ENCODE measurements at places on chromosomes 6 and 20.

- DNase-seq = no peak
Measured at GRCh38 chr20:32585011-32585585, at the start of gene NOL4L. Gene NOL4L, minus strand, starts transcription at chr20:32585333. Its CDS starts 443 bp downstream, at chr20:32584890.

- no peak for DNase-seq
Measured at GRCh38 chr6:24929242-24929641, 6.5 kb downstream of the RIPOR2 start.

- no peak for DNase-seq
Measured at GRCh38 chr6:130933712-130934200, 106.5 kb downstream of the SMLR1 start.

GRCh38 chr20:61558726-61559125 lies 306.7 kb downstream of the CDH4 start:
- DNase-seq = no peak

DNA sequence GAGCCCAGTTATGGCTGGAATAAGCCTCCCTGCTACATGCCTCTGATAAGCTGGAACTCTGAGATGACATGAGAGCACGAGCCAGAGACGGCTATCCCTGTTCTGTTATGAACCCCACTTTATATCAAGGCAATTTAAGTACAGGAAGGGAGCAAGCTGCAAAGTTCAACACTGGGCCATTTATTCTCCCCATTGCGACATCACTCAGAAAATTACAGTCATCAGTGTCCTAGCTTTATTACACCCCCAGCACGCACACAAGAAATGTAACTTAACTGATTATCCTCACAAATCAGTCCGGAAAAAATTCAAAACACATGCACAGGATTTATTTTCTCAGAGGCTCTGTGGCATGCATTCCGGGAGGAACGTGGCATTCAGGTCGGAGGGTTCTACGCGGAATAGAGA lies 125.3 kb upstream of the SLC2A12 start:
- no peak for DNase-seq

DNA sequence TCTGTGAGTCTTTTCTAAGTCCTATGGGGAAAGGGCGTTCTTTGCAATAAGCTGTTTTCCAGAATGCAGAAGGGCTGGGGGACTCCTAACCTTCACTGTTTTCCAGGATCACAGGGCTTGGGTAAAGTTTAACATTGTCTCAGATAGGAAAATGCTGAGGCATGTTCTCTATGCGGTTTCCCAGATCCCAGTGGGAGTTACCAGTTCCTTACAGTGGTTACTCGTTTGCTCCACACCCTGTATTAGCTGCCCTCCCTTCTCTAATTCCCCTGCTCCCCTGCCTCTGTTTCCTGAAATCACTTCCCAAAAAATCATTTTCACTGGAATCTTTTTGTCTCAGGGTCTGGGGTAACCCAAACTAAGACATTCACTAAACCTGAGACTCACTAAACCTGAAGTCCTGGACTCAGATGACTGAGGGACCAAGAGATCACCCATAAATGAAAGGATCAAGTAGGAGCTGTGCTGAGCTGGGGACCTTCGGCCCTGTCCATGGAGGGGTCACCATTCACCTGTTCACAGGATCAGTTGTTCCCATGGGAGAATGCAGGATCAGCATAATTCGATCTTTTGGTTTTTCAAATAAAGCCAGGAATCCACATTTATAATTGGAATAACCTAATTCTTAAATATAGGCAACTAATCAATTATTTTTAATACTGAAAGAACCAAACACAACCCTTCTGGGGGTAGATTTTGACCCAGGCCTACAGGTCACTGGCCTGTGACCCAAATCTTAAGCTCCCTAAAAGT lies 76.2 kb downstream of the ISM1 start:
- no peak for DNase-seq

DNA sequence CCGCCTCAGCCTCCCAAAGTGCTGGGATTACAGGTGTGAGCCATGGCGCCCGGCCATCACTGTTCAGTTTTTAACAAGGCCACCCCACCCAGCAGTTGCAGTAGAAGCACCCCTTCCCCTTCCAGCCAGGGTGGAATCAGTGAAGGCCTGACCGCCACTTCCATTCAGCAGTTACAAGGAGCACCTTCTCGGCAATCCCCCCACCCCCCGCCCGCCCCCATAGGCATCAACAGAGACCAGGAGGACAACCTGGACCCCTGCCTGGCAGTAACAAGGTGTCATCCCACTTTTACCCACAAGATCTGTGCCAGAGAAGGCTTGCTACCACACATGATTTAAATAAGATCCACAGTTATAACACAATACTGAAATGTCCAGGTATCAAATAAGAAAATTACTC lies 23.1 kb downstream of the NCR2 start:
- DNase-seq = peak; percentile 34

DNA sequence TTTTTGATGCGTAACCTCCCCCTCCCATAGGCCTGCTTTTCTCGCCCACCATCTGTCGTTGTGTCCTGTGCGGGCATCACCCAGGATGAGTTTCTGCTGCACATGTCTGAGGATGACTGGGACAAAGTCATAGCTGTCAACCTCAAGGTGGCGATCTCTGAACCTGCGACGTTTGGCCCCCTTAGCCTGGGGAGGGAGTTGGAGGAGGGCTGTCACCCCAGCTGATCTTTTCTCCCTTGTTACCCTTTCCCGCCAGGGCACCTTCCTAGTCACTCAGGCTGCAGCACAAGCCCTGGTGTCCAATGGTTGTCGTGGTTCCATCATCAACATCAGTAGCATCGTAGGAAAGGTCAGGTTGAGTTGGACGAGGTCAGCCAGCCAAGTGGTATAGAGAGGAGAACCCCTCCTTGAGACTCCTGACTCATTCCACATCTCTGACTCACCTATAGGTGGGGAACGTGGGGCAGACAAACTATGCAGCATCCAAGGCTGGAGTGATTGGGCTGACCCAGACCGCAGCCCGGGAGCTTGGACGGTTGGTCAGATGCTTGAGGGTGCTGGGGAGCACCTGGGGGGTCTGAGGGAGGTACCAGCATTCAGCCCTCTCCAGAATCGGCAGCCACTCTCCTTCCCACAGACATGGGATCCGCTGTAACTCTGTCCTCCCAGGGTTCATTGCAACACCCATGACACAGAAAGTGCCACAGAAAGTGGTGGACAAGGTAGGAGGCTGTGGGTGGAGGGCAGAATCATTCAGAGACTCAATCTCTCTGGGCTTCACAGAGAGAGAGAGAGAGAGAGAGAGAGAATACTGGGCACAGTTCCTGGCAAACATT lies 954 bp downstream of the HSD17B8 start:
- DNase-seq = peak; percentile 58

- DNase-seq = no peak
Measured at GRCh38 chr6:130655586-130655985, 171.6 kb upstream of the SMLR1 start.

- peak; percentile 79 for DNase-seq
Measured at GRCh38 chr20:19449051-19449450, 236.6 kb downstream of the SLC24A3 start.

GRCh38 chr6:13553646-13554045 lies 20.8 kb upstream of the SIRT5 start:
- DNase-seq = no peak

DNA sequence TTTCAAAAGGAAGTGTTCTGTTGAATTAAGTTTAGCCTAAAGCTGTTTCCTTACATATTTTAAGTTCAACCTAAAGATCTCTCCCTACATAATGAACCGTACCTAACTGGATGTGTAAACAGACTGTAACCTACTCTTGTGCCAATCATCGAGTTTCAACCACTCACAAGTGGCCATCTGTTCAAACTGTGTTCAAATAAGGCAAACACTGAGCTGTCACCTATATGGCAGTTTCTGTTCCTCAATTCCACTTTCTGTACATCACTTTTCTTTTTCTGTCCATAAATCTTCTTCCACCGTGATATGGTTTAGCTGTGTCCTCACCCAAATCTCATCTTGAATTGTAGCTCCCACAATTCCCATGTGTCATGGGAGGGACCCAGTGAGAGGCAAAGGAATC lies 428.6 kb downstream of the HACE1 start:
- DNase-seq = no peak

GRCh38 chr20:48366230-48366629 lies 461.6 kb downstream of the PREX1 start:
- DNase-seq = no peak

DNA sequence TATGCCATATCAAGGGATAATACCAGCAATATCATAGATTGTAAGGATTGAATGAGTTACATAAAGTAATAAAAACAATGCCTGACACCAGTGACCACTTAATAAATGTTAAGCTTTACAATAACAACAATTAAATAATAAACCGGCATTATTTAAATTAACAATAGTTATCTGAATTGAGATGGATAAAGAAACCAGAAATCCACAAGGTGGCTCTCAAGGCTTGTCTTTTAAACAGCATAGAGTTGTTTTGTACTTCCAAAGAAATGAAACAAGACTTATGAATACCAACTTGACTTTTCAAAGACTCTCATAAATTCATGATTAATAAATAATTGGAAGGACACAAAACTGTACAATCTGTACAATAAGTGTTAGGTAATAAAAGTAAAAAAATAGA lies 203.1 kb downstream of the ASCC3 start:
- no peak for DNase-seq

GRCh38 chr6:98977671-98978292 lies 30.0 kb upstream of the FBXL4 start:
- DNase-seq = no peak

DNA sequence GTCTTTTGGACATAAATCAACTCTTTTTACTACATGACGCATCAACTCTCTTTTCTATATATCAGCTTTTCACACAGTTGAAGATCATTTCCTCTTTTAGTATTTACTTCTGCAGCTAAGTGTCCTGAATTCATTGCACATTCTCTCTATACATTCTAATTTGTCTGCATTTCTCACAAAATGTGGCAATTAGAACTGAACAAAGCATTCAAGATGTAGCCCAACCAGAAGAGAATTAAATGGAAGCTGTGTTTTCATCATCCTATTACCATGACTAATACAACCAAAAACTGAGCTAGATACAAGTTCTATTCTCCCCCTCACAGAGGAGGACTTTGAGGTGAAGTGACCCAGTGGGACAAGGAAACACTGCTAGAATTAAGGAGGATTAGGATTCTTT lies 86.9 kb downstream of the PLCG1 start:
- no peak for DNase-seq

GRCh38 chr6:7505189-7505699 lies 36.2 kb upstream of the DSP start:
- no peak for DNase-seq

DNA sequence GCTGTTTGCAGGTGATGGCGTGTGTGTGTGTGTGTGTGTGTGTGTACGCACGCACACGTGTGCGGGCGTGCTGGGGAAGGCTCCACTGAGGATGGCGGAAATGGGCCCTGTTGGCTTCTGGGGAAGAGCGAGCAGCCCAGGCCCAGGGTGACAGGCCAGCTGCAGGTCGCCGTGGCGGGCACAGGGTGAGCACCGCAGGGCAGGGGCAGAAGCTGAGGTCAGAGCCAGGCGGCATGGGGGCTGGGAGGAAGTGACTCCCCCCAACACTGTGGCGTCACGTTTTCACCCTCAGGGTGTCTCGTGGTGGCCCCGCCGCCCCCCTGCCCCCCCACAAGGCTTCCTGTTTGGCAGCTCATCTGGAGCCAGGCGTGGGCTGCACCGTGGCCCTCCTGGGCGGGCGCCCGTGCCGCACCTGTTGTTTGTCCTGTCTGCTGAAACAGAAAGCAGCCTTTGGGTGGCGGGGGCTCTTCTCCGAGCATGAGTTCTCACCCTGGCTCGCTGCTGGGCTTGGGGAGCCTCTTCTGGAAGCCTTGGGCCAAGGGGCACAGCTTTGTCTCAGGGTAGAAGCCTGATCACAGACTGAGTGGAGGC lies 7.1 kb downstream of the RBM38 start:
- peak; percentile 89 for DNase-seq

DNA sequence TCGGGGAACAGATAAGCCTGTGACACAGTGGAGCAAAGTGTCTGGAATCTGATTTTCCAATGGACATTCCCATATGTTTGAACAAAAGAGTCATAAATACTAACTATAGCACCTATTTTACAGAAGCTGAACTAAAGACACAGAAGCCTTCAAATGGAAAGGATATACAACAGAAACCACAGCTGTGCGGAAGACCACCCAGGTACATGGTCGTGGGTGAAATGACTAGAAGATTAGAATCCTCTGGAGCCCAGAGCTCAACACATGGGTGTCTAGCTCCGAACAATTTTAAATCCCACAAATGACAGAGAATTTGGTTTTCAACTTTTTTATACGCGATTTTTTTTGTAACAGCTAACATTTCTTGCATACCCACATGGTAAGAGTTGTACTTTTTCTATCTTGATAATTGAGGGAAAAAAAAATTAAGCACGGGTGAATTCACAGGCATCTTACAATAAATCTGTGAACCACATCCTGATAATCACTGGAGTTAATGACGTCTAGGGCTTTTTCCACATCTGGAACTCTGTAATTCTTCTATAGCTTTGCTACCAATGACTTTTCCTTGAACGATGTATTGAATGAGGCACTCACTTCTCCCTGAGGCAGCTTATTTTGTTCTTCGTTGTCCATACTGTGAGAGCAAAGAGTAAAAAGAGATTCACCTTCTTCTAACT lies 271.1 kb upstream of the AGPAT4 start:
- no peak for DNase-seq

GRCh38 chr20:17619351-17620093 lies 49.6 kb downstream of the DSTN start:
- peak; percentile 61 for DNase-seq

GRCh38 chr6:135233686-135234491 lies 52.8 kb downstream of the MYB start:
- DNase-seq = no peak

DNA sequence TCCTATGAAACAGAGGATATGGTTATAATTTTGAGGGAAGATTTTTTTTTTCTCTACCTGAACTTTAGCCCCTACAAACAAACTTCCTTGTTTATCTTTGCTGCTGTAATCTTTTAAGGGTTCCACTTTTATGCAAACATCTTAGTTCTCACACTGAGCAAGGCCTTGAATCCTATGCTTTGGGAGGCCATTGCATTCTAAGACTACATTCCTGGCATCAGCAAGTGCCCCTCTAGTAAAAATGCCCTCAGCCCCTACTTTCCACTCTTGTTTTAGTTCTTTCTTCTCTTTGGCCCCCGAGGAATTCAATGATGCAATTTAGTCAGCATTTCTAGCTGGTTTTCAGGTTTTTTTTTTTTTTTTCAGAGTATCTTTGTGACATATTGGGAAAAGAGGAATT lies 8.1 kb upstream of the AHI1 start:
- no peak for DNase-seq

All from sigmoid colon (tissue), 7 donors.